Stimulated activated CD4-positive, alpha-beta T cell treated with anti-CD3 and anti-CD28 coated beads, Interleukin-1b, Interleukin-23, amount 100 ng/mL, for 1 hour (primary cell): ENCODE measurements at places on chromosomes 16 and 17.

- no peak for DNase-seq
These were observed 23.1 kb downstream of the STAT3 start for GRCh38 chr17:42365136-42365535.

GRCh38 chr17:29205047-29205446 is 24.8 kb upstream of the MYO18A start:
- no peak for DNase-seq

- peak; percentile 63 for DNase-seq
These were observed at the start of gene SRCAP for GRCh38 chr16:30698816-30699614. TSS of gene SRCAP (plus strand) at chr16:30699171. CDS start at chr16:30700825, 1,654 bp downstream.

GRCh38 chr16:77112746-77113145 is 78.2 kb upstream of the MON1B start:
- DNase-seq = no peak

- no peak for DNase-seq
These were observed 58.2 kb upstream of the LHX1 start for GRCh38 chr17:36879027-36879426.

DNA sequence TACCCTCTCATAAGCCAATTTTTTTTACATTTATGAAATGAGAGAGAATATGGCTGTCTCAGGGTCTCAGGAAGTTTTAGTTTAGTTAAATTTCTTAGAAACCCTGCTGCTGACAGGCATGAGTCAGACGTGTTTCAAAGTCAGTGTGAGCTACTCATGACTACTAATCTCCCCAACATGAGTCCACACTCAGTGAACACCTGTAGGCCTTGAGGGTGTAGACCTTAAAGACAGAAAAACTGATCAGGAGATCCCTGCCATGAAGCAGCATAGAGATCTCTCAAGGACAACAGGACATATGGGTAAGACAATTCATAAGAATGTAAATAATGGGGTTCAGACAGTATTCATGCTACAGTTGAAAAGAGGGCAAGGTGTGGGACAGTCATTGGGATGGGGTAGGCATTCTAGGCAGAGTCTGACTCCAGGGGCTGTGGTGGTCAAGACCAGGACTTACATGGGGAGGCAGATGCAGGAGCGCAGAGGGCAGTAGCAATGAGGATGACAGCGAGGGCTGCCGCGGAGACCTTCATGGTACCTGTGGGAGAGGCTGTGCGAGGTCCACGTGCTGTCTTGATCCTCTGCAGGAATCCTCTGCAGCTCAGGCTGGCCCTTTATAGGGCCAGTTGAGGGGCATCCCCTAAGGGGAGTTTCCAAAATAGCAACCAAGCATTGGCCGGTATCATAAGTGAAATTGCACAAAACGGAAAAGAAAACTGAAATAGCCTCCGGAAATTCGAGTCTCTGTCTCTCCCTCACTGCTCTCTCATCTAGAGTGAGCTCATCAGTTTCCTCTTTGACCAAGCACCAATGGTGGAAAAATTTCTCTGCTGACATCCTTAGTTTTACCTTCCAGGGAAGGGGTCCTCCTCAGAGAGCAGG is at the start of gene CCL5:
CCL5 (minus strand) TSS at position 588 of the 882 bp plus-strand sequence.
- no peak for DNase-seq

- no peak for DNase-seq
These were observed 8.0 kb downstream of the EIF4A3 start for GRCh38 chr17:80138856-80139426.

GRCh38 chr16:84354306-84354705 is 14.0 kb upstream of the ATP2C2 start:
- DNase-seq = no peak

DNA sequence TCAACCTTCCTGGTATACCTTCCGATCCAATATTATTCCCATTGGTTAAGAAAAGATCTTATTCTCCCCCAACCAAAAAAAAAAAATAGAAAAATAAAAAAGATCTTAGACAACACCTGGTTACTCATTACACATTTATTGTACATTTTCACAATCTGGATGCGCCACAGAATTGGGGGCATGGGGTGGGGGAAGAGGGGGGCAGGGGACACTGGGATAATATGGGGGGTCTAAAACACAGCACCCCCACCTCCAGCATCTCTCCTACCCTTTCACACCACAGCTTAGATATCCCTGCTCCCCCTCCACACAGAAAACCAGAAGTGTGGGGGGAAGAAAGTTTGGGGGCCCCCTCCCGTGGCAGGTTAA is 3.7 kb downstream of the VAMP2 start:
- no peak for DNase-seq
